ENCODE measurements at places on chromosomes 1 and 21.

DNA sequence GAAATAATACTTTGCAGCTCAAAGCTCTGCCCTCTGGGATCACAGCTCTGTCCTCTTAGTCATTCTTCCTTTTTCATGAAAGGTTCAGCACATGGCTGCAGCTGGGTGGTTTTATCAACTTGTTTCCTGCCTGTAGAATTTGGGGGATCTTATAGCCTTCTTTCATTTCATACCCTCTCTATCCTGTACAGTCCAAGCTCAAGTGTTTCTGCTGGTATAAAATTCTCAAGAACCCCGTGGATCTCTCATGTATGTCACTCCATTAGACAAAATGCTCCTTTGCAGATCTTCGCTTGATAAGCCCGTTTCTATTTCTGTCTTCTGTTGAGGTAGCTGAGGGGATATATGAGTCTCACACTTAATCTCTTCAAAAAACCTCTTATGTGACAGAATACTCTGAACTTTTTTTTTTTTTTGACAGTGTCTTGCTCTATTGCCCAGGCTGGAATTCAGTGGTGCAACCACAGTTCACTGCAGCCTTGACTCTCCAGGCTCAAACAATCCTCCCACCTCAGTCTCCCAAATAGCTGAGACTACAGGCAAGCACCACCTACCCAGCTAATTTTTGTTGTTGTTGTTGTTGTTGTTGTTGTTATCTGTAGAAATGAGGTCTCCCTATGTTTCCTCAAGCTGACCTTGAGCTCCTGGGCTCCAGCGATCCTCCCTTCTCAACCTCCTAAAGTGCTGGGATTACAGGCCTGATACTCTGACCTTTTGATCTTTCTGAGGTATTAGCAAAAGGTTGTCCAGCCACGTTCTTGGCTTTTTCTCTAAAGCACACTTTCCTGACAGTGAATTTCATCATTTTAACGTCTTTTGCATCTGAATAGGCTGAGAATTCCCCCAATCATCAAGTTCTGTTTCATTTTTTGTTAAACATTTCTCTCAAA is 24.6 kb upstream of the COL9A2 start:
- no peak for DNase-seq

DNA sequence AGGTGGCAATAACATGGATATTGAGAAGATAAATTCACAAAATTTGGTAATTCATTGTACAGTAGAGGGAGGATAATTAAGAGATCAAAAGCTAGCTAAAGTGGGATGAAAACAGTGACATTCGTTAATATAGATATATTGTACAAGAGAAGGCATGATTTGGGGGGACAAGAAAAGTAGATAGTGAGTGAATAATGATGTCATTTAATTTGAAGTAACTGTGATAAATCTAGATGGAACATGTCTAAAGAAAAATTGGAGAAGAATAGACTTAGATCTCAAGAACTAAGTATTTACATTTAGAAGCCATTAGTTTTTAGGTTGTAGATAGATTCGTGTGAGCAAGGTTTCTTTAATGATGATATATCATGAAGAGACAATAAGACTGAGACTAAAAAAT is 594.0 kb upstream of the RGS18 start:
- DNase-seq = no peak

- DNase-seq = no peak
These were observed 46.9 kb downstream of the DOP1B start for GRCh38 chr21:36203603-36203889.

DNA sequence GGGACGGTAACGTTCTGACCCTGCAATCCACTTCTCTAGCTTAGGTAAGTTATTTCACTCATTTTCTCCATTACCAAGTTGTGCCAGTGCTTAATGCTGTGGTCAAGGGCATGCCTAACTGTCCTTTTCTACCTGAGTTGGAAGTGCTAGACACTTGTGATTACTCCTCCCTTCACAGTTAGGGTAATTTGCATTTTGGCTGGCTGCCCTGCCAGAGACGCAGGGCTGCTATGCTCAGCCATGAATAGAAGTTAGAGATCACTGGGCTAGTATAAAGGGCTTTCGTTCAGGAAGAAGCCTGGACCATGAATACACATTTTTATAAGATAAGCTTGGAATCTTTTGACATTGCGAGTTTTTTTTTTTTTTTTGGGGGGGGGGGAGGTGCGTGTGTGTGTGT is 633.2 kb upstream of the NEGR1 start:
- peak; percentile 2 for DNase-seq

- no peak for DNase-seq
These were observed 44.1 kb upstream of the RGS21 start for GRCh38 chr1:192272732-192273131.

GRCh38 chr1:42674682-42675081 is 7.5 kb upstream of the YBX1 start:
- no peak for DNase-seq

- DNase-seq = no peak
These were observed 725.8 kb downstream of the MRPL39 start for GRCh38 chr21:24881506-24881905.

GRCh38 chr1:77624102-77624501 is 58.4 kb downstream of the ZZZ3 start:
- DNase-seq = no peak

DNA sequence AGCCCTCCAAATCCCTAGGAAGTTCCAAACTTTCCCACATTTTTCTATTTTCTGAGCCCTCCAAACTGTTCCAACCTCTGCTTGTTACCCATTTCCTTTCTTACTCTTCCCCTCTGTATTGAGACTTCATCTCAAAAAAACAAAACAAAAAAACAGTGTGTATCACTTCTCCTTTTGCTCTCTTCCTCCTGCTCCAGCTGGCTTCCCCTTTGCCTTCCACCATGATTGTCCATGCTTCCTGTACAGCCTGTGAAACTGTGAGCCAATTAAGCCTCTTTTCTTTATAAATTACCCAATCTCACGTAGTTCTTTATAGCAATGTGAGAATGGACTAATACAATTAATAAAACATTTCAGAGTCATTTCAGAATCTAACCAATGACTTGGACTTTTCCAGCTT is 69.6 kb upstream of the KRTAP19-8 start:
- DNase-seq = no peak

DNA sequence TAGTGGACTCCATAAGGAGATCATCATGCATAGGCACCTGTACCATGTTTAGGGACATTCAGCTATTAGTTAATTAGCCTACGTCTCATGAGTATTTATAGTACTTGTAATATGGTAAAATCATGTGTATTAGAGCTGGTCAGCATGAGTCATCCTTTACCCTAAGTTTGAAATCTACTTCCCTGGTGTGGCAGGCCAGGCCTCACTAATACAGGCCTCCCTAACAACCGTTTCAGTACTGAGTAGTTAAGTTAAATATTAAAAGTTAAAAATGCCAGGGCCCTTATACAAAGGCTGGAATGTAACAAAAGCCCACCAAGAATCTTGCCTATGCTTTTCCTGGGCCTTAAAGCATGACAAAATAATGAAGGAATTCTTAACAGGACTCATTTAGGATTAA is 356.3 kb upstream of the DPYD start:
- no peak for DNase-seq

GRCh38 chr1:204152310-204153044 is 633 bp upstream of the ETNK2 start:
- no peak for DNase-seq

DNA sequence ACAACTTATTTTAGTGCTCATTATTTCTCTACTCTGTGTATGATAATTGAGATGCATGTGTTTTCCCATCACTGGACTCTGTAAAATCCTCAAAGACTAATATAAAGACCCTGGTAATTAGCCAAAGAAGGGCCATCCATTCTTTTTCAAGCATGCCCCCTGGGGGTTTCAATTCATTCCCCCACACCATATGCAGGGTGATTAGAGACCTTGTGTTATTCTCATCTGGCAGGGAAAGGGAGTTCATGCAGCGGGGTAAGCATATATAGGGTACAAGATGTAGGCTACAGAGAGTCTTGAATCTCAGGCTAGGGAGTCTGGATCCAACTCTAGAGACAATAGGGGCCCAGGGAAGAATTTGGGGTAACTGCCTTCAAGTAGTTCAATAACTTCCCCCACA is 166.5 kb downstream of the TNR start:
- no peak for DNase-seq

DNA sequence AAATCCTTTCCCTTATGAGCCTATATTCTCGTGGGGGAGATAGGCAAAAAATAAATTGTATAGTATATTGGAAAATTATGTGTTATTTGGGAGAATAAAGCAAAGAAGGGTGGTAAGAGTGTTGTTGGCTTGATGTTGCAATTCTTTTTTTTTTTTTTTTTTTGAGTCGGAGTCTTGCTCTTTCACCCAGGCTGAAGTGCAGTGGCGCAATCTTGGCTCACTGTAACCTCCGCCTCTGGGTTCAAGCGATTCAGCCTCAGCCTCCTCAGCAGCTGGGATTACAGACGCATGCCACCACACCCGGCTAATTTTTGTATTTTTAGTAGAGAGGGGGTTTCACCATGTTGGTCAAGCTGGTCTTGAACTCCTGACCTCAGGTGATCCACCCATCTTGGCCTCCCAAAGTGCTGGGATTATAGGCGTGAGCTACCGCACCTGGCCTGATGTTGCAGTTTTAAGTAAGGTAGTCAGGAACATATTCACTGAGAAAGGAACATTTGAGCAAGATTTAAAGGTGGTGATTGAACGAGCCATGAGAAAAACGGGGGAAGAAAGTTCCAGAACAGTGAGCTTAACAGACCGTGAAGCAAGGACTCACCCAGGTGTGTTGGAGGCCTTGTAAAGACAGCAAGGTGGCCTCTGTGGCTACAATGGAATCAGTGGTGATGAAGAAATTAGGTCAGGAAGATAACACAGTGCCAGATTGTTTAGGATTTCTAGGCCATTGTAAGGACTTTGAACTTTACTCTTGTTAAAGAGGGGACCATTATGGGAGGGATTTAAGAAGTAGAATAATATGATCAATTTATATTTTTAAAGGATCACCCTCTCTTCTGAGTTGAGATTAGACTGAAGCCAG is 45.8 kb downstream of the RPRD2 start:
- no peak for DNase-seq

GRCh38 chr21:17231124-17231523 is 281.7 kb upstream of the CXADR start:
- DNase-seq = no peak

DNA sequence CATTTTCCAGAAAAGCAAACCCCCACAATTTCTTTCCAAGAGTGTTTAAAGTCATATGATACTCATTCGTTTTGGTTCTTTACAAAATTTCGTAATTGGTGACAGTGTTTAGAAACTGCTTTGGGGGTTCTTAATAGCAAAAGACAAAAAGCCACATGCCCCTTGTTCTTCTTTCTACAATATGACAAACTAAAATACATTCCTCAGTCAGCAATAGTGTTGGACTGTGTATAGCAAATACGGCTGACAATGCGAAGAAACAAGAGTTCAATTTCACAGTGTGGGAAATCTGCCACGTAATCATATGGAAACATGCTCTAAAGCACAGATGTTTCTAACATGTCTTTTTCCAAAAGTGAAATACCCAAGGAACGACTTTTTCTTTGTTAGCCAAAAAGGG is 7.6 kb upstream of the IFNAR1 start:
- DNase-seq = no peak

GRCh38 chr1:156704930-156705320 is 458 bp downstream of the CRABP2 start:
- peak; percentile 50 for DNase-seq

DNA sequence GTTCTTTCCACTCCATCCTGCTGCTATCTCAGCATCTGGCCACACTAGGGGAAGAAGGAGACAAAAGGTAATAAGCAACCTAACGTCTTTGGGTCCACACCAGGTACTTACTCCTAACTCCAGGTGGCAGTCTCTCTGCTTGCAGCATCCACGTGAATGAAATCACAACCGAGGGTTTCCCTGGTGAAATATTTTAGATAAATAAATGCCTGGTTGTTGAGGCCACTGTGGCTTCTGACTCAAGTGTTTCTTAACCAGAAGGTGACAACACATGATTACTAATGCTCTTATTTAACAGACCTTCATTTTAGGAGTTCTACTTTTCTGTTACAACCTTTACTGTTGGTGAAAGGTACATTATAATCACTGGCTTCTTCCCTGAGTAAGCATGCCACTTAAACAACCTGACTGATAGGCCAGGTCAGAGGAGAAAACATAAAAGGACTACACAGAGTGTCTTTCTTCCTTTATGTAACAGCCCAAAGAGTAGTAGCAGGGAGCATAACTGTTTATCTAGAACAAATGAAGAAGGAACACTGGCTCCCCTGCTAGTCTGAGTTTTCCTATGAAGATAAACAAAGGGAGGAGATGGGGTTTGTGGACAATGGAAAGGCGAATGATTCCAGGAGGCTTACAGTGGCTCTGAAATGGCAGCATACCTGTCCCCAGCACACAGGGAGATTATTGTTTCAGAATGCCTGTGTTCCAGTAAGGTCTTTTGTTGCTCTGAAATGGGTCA is 59.9 kb downstream of the SYT6 start:
- no peak for DNase-seq

GRCh38 chr1:156742017-156742416 is 1.1 kb upstream of the MRPL24 start:
- no peak for DNase-seq

DNA sequence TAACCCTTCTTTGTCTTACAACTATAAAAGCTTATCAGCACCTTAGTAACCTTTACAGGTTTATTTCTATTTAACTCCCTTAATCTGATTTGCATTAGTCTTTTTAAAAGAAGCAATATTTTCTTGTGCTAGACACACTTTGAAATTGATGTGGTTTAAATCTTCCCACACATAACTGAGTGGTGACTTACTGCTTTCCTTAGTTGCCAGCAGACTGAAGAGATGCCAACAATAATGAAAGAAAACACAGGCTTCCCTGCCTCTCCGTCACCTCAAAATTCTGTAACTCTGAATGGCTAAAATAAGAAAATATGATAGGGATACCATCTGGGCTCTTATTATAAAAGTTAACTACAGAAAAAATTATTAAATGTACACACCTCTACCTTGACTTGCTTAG is 196.8 kb downstream of the PTBP2 start:
- no peak for DNase-seq

DNA sequence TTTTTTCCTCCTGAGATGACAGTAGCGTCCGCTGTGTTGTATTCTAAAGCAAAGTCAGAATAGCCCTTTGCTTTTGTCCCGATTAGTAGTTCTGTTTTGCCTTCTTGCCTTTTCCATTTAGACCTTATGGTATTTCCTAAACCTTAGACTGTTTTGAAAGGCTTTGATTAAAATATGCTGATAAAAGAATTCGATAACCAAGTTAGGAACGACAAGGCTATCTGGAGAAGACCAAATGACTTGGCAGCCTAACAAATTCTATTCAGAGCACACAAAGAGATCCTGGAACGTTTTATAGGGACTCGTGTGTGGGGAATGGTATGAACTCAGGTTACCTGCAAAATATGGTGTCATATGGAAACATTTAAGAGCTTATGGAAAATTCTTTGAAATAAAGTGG is 42.9 kb downstream of the NFIA start:
- DNase-seq = no peak

All from nephron progenitor cell (in vitro differentiated cells).